ENCODE measurements at places on chromosomes 1 and 21.
A peak's percentile ranks its signal among the peaks of the same experiment; 100 is the strongest.

GRCh38 chr1:78731674-78732073 is 82.0 kb downstream of the IFI44 start:
- no peak for DNase-seq

DNA sequence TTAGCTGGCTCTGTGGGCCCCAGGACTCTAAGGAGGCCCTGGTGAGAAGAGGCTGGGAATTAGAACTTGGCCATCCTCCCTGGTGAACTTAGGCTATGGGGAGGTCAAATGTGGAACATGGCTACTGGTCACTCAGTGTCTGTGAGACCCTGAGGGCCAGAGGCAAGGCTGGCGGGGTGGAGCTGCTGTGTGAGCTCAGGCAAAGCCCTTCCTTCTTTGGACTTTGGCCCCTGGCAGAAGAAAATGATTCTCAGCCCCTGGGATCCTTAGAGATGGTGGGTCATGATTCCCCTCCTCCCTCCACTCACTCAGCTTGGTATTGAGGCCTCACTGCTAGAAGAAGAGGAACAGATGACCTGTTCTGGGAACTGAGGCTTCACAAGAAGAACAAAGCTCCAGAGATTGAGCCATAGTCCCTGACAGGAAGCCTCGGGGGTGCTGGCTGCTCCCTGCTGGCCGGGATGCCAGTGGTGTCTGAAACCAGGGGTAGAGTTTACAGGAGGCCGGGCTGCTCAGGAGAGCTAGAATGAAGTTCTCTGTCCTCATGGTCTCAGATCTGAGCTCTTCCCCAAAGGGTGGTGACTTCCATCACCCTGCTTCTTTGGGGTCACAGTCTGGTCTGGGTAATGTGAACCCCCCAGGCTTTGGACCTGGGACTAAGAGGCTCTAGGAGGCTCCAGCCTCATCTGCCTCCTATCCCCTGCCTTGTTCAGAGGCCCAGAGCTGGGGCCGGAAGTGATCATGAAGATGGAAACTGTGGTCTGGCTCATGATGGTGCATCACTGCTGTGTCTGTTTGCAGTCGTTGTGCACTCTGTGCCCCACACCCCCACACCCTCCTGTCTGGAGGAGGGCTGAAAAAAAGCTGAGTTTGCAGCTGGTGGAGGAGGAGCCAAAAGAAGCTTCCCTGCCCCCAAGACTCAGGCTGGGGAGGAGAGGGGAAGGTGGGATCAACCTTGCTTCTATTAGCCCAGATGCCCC is 905 bp downstream of the BTBD19 start:
- DNase-seq: peak; percentile 91

DNA sequence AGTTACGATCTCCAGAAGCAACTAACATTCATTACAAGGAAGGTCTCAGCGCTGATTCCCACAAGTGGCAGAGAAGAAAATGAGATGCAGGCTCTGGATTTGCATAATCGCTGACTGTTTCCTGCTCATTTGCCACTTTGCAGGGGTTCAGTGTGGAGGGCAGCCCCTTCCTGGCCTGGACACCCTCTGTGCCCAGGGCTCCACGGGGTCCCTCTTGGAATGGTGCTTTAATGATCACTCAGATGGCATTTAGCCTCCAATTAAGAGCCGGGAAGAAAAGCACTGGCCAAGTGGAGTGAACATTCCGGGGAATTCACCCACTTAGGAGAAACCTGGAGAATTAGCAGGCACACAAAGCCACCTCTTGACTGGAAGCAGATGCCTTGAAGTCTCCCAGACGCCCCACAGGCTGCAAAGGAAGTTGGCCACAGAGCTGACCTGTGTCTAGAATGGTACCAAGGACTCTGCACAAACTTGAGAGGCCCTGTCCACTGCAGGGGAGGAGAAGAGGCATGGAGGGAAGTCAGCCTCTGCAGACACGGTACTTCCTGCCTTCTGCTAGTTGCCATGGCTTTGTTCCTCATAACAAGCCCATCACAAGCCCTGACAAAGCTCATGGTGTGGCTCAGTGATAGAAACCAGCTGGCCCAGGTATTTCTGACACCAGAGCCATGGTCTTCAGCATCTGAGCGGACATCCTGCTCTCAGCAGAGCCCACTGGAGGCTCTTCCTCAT is 157.2 kb downstream of the KAZN start:
- DNase-seq: no peak

GRCh38 chr1:205698921-205699320 is 18.6 kb upstream of the SLC45A3 start:
- no peak for DNase-seq

DNA sequence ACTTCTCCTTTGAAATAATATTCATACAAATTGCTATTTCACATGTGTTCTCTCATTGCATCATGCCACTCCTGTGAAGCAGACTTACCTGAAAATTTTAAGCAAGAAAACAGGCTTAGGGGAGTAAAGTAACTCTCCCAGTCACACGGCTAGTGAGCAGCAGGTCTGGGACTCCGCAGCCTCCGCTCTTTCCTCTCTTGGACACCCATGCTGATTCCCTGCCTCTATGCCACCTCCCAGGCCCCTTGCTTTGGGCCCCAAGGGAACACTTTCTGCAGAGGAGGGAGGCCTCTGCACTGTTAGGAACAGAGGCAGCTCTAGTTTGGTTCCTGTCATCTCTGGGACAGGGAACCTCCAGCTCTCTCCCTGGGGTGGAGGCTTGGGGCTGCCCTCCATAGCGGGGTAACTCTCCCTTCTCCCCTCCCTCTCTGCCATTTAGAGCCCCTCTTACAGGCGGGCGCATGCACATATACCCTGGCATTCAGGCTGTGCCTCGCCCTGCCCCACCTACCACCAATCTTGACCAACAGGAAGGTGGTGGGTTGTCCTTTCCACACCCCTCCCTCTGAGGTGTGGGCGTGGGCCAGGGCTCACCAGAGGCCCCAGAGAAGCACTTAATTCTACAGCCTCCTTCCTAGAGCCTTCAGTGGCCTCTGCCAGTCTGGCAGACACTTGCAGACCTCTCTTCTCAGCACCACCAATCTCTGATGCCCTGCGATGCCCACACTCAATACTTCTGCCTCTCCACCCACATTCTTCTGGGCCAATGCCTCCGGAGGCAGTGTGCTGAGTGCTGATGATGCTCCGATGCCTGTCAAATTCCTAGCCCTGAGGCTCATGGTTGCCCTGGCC is at the start of gene RXFP4:
RXFP4 (plus strand) TSS at position 646 of the 852 bp plus-strand sequence; CDS start at position 718, 72 bp downstream.
- DNase-seq: no peak
